Stimulated activated CD4-positive, alpha-beta T cell treated with anti-CD3 and anti-CD28 coated beads, Interleukin-4, amount 100 ng/mL, for 4 hours (primary cell): ENCODE measurements at places on chromosomes 5 and 9.

- no peak for DNase-seq
These were observed 23.8 kb downstream of the HSDL2 start for GRCh38 chr9:112403614-112404201.

DNA sequence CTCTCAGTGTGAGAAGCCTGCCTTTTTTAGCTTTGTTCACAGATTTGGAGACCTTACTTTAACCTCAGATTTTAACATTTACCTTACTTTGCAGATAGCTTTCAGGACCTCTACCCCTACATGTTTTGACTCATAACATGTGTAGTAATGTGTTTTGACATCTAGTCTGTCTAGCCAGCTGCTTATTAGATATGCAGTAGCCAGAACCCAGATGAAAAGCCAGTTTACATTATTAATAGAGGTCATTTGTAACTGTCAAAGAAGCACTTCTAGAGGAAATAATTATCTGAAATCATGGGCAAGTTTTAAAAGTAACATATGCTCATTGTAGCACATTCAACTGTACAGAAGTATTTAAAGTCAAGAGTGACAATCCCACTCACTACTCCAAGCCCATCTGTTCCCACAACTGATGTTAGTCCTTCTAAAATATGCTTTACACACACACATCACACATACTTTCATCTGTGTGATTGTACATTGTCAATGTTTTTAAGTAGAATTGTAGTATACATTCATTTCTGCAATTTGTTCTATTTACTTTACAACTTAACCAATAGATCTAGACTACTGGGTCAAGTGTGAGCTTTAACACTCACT, 71.8 kb upstream of the NIPAL4 start:
- DNase-seq = no peak

GRCh38 chr5:179271821-179272325, 73.4 kb downstream of the ADAMTS2 start:
- no peak for DNase-seq

DNA sequence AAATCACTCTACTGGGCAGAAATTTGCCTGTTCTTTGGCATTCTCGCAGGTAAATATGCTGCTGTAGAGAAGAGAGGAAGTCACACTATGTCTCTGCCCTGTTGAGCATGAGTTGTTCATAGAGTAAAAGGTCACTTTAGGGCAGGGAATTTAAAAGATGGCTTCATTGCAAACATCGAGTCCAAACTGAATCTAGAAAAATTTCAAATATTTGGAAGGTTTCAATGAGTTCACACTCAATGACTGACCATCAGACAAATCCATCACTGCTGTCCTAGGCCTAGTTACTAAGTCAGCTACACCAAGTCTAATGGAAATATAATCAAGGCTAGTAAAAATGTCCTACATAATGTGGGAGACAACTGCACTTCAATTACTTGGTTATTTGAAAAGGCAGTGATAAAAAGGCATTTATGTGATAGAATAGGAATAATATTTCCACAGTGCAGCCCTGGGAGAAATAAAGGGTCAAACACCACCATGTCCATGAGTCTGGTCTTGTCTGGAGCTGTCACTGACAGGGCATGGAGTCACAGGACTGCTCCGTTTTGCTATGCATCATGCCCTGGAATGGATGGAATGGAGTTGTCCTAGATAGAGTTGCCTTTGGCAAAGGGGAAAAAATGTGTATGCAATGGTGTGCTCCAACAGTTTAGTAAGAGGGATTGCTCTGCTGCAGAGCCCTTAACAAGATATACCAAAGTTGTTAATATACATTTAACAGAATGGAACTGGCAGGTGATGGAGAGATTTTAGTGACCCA, 218.5 kb upstream of the DAPK1 start:
- DNase-seq = no peak

- no peak for DNase-seq
These were observed 202.9 kb downstream of the NR2F1-AS1 start for GRCh38 chr5:93378073-93378472.

DNA sequence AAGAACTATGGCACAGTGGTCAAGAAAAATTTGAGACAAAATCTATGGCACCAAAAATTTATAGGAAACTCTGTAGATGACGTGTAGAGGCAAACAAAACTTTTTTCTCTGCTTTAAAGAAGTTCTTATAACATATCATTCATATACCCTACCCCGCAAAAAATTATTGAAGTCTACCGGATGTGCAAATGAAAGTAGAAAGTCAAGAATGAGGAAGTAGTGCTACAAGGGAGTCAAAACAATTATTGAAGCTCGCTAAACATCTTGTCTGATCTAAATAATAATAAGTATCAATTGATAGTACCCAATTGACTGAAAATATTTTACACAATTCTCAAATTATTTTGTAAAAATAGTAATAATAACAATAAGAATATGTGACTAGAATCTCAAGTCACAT, 398.5 kb downstream of the TAF11L14 start:
- DNase-seq = no peak

- DNase-seq = no peak
These were observed 50.2 kb downstream of the PDCD1LG2 start for GRCh38 chr9:5560443-5561100.

GRCh38 chr9:137688725-137689124, 69.9 kb downstream of the EHMT1 start:
- DNase-seq = no peak

GRCh38 chr5:144691936-144692335, 521.3 kb downstream of the KCTD16 start:
- DNase-seq = no peak

- no peak for DNase-seq
These were observed 93.6 kb upstream of the TSLP start for GRCh38 chr5:110977915-110978314.

- no peak for DNase-seq
These were observed 102.3 kb downstream of the GLDC start for GRCh38 chr9:6543204-6543603.

DNA sequence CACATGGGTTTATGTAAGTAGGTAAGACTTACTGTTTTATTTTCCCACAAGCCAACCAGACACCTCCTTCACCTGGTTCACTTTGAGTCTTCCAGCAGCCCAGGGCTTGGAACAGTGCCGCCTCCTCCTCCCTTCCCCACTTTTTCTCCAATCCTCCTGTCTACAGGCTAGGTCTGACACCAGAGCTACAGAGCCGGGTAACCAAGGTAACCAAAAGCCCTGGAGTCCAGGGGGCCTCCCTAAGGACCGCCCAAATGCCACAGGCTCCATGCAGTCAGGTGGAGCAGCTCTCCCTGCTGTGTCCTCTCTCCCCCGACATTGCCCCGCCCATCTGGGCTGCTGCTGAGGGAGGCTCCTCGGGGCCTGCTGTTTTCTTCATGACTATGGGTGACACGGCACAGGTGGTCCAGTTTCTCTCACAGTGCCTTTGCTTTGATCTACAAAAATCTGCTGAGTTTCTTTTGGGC, 138.0 kb upstream of the EFNA5 start:
- DNase-seq = no peak

- DNase-seq = no peak
These were observed 524 bp downstream of the CCNB1 start for GRCh38 chr5:69167493-69167855.

GRCh38 chr5:57358796-57359592, 123.6 kb downstream of the ACTBL2 start:
- no peak for DNase-seq

DNA sequence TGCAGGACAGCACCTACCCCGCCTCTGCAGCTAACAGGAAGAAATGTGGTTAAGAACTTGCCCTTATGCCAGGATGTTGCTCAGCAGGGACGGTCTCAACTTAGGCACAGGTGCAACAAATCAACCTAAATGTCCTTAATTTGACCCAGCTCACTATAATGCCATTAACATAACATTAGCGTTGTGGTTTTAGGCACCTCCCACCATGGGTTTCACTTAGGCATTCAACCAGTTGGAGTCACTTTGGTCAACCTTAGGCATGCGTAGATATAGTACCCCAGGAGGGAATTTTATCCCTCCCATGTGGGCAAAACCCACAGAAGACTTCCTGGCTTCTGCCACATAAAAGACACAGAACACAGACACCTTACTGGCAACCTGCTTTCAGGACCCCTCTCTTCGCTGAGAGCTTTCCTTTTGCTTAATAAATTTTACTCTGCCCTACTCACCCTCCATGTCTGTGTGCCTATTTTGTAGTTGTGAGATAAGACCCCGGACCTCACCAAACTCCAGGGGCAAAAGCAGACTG, 8.7 kb upstream of the ERAP1 start:
- DNase-seq = no peak

- DNase-seq = no peak
These were observed 188.6 kb upstream of the KLF9 start for GRCh38 chr9:70603020-70603411.

GRCh38 chr5:116660929-116661328, 86.3 kb upstream of the SEMA6A start:
- DNase-seq = no peak
